T-helper 17 cell (primary cell): ENCODE measurements at places on chromosomes 11 and 22. TPM values are rescaled to one million over a fixed set of nuclear protein-coding genes. Genes with fewer than 3 reads are reported as not detected.

VPS51 gene
- 181 TPM for total RNA-seq

DNA sequence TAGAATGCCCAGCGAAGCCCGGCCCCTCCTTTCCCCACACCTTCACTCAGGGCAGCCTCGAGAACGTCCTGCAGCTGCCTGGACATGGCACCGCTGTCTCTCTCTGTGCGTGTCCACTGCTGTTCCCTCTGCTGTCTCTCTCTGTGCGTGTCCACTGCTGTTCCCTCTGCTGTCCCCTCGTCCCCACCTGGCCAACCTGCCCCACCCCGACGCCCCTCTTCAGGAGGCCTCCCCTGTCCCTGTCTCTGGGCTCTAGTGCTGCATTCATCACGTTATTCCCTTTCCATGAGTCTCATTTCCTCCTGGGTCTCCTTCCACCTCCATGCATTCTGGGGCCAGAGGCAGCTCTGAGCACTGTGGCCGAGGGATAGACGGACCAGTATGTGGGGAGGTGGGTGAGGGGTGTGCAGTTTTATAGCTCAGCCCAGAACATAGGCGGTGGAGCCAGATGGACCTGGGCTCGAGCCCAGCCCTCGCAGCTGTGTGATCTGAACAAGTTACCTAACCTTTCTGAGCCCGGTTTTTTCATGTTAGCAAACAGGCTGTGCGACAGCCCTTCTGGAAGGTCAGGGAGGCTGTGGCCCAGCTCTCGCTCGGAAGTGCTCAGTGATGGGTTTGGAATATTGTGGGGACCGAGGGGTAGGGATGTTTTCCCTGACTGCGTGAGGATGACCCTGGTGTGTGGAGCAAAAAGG lies 41.9 kb upstream of the SMIM38 start:
- no peaks in the 10 kb centered on the region for H3K27me3 ChIP-seq
- H3K36me3 ChIP-seq = no peaks in the 10 kb centered on the region
- H3K4me1 ChIP-seq = no peaks in the 10 kb centered on the region
- no peak overlapping the region for H3K27ac ChIP-seq

KCNE3 gene
- 1.6 TPM for total RNA-seq

DNA sequence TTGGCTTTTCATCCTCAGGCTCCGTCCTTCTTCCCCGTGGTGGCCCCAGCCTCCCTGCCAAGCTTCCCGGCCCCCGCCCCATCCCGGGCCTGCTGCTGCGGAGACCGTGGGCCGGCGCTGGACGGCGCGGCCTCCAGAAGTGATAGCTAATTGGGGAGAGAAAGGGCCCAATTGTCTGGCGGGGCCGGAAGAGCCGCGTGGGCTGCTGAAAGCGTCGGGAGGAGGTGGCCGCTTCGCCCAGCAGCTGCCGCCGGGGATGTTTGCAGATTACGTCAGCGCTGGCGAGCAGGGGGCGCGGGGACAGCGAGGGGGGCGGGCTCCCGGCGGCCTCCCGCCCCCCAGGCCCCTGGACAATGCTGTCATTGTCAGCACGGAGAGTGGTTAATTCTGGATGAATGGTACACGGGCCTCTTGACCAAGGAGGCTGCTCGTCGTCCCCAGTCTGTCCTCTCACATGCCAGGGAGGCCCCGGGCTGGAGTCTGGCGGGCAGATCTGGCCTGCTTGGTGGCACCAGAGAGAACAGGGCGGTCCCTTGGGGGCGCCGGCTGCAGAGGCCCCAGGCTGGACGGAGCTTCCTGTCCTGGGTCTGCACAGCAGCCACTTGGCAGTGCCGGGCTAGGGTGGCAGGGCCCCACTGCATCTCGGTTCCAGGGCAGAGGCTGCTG lies 1.6 kb downstream of the SMIM38 start:
- H3K4me1 ChIP-seq = no peaks in the 10 kb centered on the region
- H3K27me3 ChIP-seq = peaks cover 44% of the 10 kb centered on the region
- no peak overlapping the region for H3K27ac ChIP-seq
- DNase-seq = no peak
- H3K4me3 ChIP-seq = no peak overlapping the region

- H3K27ac ChIP-seq = no peak overlapping the region
- H3K4me1 ChIP-seq = peaks cover 16% of the 10 kb centered on the region
- H3K36me3 ChIP-seq = peaks cover 7% of the 10 kb centered on the region
- H3K4me3 ChIP-seq = no peak overlapping the region
Measured at GRCh38 chr11:130404727-130405126, 23.7 kb downstream of the ADAMTS8 start.

APOA4 gene
- total RNA-seq = not detected

DNA sequence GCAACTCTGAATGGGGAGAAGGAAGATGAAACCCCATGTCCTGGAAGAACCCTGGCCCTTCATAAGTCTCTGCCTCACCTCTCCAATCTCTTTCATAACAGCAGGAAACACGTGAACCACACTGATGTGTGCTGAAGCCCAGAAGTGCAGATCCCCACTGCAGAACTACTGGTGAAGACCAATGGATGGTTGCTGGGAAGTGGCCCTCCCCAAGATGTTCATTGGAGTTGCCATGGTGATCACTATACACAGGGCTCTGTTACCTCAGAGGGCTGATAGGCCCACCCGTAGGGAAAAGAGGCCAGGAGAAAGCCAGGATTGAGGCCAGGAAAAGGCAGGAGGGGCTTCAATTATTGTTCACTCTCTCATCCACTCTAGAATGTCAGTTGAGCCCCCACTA lies 11.6 kb downstream of the TST start:
- no peak overlapping the region for H3K27ac ChIP-seq
- H3K36me3 ChIP-seq = peaks cover 2% of the 10 kb centered on the region
- no peak for DNase-seq
- no peak overlapping the region for H3K4me3 ChIP-seq
- H3K4me1 ChIP-seq = peaks cover 11% of the 10 kb centered on the region

SYCE3 gene
- total RNA-seq = not detected

NUCB2 gene
- total RNA-seq = 29.5 TPM

DNA sequence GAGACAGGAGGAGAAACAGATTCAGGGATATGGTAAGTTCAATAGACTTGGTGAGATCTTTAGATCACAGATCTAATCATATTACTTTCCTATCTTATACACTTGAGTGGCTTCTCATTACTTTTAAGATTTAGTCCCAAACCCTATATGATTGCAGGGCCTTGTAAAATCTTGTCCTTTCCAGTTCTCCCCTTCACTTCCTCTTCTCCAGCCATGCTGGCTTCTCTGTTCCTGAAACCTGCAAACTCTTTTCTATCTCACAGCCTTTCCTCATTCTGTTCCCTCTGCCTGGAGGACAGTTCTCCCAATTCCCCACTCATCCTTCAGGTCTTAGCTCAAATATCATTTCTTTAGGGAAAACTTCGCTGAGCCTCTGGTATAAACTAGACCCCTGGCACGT lies 65.9 kb upstream of the BIRC3 start:
- DNase-seq = no peak
- no peaks in the 10 kb centered on the region for H3K4me1 ChIP-seq
- H3K36me3 ChIP-seq = no peaks in the 10 kb centered on the region
- peaks cover 10% of the 10 kb centered on the region for H3K27me3 ChIP-seq

DNA sequence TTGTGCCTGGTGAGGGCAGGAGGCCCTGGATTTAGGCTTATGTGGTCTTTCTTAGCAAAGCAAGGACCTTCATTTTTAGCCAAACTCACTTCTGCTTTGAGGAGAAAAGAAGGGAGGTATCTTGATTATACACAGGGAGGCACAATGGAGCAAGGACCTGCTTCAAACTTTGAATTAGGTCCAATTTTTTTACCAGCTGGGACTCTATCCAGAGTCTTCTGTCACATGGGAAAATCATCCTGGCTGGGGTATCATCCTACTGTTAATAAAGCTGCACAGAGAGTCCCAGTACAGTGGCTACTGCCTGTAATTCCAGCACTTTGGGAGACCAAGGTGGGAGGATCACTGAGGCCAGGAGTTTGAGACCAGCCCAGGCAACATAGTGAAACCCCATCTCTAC lies 87.8 kb downstream of the CWC15 start:
- H3K27ac ChIP-seq = no peak overlapping the region
- peaks cover 2% of the 10 kb centered on the region for H3K4me1 ChIP-seq
- H3K36me3 ChIP-seq = no peaks in the 10 kb centered on the region
- H3K4me3 ChIP-seq = no peak overlapping the region

GRCh38 chr11:100629671-100630070 lies 57.4 kb upstream of the ARHGAP42 start:
- H3K4me1 ChIP-seq = no peaks in the 10 kb centered on the region
- DNase-seq = no peak
- H3K27ac ChIP-seq = no peak overlapping the region
- H3K4me3 ChIP-seq = no peak overlapping the region
- H3K36me3 ChIP-seq = no peaks in the 10 kb centered on the region

CDC42BPG gene
- 4.0 TPM for total RNA-seq

DDIAS gene
- total RNA-seq = 0.47 TPM

NXPE1 gene
- total RNA-seq = not detected

DNA sequence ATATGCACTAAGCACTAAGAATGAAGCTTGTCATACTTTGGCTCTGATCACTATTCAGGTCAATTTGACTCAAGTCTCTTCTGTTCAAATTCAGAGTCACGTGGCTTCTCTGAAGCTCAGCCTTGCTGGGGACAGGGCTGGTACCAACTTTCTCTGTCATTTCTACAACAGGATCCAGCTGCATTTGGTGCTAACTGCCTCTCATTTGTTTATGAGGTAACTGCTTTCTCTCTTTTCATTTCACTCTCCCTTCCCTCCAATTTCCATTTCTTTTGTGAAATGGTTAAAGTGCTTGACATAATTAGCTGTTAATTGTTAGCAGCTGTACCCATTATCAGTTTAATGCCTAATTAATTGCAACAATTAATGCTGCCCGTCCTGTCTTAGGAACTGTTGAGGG lies 259.7 kb upstream of the PLET1 start:
- peaks cover 17% of the 10 kb centered on the region for H3K4me1 ChIP-seq
- H3K27ac ChIP-seq = no peak overlapping the region
- peaks cover 11% of the 10 kb centered on the region for H3K27me3 ChIP-seq
- no peak overlapping the region for H3K4me3 ChIP-seq
- no peak for DNase-seq

GRCh38 chr22:27726331-27726685 lies 75.2 kb downstream of the MN1 start:
- no peaks in the 10 kb centered on the region for H3K27me3 ChIP-seq
- H3K27ac ChIP-seq = no peak overlapping the region
- no peak overlapping the region for H3K4me3 ChIP-seq
- no peaks in the 10 kb centered on the region for H3K36me3 ChIP-seq
- peaks cover 3% of the 10 kb centered on the region for H3K4me1 ChIP-seq

PANX3 gene
- not detected for total RNA-seq

GRCh38 chr22:35177811-35178210 lies 79.5 kb upstream of the HMGXB4 start:
- peaks cover 48% of the 10 kb centered on the region for H3K27me3 ChIP-seq
- H3K4me3 ChIP-seq = no peak overlapping the region
- H3K27ac ChIP-seq = no peak overlapping the region
- H3K36me3 ChIP-seq = peaks cover 9% of the 10 kb centered on the region
- no peak for DNase-seq

DNA sequence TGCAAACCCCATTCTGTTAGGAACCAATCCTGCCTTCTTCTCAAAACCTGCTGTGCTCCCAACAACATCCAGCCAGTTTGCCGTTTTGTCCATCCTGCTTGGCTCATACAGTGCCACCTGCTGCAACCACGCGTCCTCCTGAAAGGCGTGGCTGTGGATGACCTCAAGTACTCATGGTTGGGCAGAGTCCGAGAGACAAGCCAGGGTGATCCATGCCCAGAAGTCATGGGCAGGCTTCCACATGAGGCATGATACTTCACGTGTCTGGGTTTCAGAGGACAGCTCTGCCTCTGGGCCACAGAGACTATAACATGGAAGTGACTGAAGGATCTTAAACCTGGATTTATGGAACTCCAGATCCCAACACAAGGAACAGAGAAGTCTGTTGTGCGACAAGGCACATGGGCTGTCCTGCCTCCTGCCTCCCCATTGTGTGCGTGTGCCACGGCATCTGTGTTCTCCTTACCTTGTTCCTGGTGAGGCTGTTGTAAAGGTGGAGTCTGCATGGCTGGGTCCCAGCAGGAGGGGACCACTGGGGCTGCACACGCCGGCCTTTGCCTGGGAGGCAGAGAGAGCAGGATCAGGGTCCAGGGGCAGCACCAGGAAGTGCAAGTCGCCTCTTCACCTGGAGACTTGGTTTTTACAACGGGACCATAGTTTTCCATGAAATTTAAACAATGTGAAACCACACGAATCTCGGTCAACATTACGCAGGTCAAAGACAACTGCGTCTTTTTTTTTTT lies 15.4 kb downstream of the CARS1 start:
- H3K27me3 ChIP-seq = no peaks in the 10 kb centered on the region
- peak overlapping the region; percentile 45 for H3K27ac ChIP-seq
- H3K36me3 ChIP-seq = no peaks in the 10 kb centered on the region

TRIM6 gene
- not detected for total RNA-seq

DNA sequence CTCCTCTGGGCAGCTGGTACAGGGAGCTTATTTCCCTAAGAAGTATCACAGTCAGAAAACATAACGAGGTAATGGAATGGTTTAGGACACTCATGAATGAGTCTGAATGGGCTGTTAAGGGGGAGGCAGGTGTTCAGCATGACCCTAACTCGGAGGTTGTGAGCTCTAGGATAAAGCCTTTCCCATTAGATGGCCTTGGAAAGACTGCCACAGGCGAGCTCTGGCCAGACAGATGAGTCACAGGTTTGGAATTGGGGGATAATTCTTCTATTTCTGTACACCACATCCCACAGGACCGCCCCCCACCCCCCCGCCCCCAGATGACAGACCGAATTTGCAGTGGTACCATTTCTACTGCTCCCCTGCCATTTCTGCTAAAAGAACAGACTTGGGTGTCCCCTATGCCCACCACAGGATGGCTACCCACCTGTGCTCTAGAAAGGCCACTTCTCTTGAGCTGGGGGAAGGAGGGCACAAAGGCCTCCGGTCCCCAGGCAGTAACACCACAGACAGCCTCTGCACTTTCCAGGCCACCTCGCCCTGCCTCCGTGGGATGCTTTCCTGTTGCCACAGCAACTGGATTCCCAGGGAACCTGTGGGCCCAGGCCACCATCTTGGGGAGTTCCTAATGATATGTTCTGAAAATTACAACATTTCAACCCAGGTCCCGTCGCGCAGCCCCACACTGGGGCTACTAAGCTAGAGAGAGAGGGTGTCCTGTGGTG lies 76.7 kb downstream of the TRIM29 start:
- H3K27ac ChIP-seq = no peak overlapping the region
- H3K36me3 ChIP-seq = no peaks in the 10 kb centered on the region
- H3K4me1 ChIP-seq = no peaks in the 10 kb centered on the region
- peaks cover 67% of the 10 kb centered on the region for H3K27me3 ChIP-seq
- no peak overlapping the region for H3K4me3 ChIP-seq

ASCL2 gene
- total RNA-seq = not detected

USP2 gene
- total RNA-seq = 1.7 TPM

DDI1 gene
- total RNA-seq = not detected

OR52I2 gene
- not detected for total RNA-seq

- no peak overlapping the region for H3K4me3 ChIP-seq
- H3K27ac ChIP-seq = peak overlapping the region; percentile 53
Measured at GRCh38 chr22:29816128-29816527, 21.9 kb downstream of the ASCC2 start.

SH3BP1 gene
- total RNA-seq = 97.5 TPM

- no peaks in the 10 kb centered on the region for H3K36me3 ChIP-seq
- H3K4me1 ChIP-seq = no peaks in the 10 kb centered on the region
- no peak overlapping the region for H3K27ac ChIP-seq
- no peak overlapping the region for H3K4me3 ChIP-seq
- no peak for DNase-seq
Measured at GRCh38 chr11:84817998-84818397, 809.1 kb downstream of the DLG2 start.
